ENCODE measurements at places on chromosomes 16 and 17. TPM values are rescaled to one million over a fixed set of nuclear protein-coding genes. Genes with fewer than 3 reads are reported as not detected.

GRCh38 chr17:41329279-41329948 lies 13.9 kb upstream of the KRTAP17-1 start:
- DNase-seq: peak; percentile 50

GRCh38 chr16:47774661-47775060 lies 313.5 kb downstream of the PHKB start:
- no peak for DNase-seq

Gene TBX2
- total RNA-seq: 10.5 TPM

DNA sequence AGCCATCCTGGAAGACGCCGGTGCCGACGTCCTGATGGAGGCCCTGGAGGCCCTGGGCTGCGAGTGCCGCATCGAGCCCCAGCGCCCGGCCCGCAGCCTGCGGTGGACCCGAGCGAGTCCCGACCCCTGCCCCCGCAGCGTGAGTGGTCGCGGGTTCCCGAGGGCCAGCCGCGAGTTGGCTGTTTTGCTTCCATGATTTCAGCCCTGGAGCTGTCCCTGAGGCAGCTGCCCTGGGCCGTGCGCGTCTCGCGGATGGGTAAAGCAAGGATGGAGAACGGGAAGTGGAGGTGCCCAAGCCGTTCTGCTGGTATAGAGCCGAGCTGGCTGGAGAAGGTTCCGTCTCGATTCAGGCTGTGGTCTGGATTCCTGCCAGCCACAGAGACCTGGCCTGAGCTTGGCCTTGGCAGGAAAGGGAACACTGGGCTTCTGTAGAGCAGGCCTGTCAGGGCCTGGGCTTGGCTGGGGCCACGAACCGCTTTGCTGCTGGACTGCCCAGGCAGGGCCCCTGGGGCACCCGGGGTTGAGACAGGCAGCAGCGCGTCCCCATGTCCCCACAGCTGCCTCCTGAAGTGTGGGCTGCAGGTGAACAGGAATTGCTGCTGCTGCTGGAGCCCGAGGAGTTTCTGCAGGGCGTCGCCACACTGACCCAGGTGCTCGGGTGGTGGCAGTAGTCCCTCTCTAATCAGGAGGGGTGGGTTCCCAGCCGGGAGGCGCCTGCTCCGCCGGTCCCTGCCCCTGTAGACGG lies 941 bp upstream of the MRPS34 start:
- DNase-seq: no peak

Gene TBC1D3C
- total RNA-seq: not detected

- DNase-seq: no peak
These were observed 211.7 kb downstream of the C16orf78 start for GRCh38 chr16:49585143-49585832.

Gene BPTF
- 125 TPM for total RNA-seq

Gene HSD3B7
- total RNA-seq: 15.9 TPM

GRCh38 chr16:69924777-69925191 lies 26.4 kb upstream of the CLEC18A start:
- peak; percentile 75 for DNase-seq

DNA sequence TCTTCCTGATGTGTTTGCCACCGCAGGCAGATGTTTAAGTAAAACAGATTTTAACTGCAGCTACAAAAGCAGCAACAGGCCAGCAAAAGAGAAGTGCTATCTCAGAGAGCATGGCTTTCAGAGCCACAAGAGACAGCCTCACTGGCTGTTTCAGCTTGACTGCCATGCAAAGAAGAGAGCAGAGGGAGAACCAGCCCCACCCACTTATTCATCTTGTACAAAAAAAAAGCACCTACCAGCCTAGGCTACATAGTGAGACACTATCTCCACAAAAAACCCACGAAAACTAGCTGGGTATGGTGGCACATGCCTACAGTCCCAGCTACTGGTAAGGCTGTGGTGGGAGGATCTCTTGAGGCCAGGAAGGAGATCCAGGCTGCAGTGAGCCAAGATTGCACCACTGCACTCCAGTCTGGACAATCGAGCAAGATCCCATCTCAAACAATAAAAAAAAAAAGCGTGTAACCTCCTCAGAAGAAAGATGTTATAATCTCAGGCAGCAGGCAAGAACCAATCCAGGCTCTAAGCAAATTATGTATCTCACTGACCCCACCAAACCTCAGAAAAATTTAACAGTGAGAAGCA lies 30.0 kb downstream of the STH start:
- no peak for DNase-seq

DNA sequence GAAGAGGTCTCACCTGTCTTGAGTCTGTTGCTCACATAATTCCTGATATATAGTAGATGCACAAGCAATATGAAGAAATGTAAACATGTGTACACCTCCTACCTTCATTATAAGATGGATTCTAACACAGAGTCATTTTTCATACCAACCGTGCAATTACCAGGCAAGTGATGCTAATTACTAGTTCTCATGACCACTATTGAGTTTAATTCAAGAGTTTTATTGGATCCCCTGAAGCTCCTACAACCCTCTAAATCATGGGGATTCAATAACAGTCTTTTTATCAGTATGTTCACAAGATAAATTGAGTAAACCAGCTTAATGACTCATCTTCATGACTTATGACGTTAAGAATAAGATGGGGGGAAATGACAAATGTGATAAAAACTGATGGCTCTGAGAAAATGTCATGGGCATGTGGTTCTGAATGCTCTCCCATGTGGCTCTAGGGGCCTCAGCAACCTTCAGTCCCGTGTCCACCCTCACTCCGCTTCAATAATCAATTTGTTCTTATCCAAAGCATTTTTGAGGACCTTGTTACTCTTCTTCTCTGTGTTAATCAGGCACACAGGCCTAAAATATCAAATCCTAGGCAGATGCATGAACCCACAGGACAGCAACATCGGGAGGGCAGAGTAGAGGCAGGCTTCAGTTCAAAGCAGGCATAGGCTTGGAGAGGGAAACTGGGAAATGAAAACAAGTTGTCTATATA lies 42.8 kb downstream of the PRAC1 start:
- DNase-seq: no peak

GRCh38 chr16:49839017-49839825 lies 16.7 kb downstream of the ZNF423 start:
- no peak for DNase-seq

DNA sequence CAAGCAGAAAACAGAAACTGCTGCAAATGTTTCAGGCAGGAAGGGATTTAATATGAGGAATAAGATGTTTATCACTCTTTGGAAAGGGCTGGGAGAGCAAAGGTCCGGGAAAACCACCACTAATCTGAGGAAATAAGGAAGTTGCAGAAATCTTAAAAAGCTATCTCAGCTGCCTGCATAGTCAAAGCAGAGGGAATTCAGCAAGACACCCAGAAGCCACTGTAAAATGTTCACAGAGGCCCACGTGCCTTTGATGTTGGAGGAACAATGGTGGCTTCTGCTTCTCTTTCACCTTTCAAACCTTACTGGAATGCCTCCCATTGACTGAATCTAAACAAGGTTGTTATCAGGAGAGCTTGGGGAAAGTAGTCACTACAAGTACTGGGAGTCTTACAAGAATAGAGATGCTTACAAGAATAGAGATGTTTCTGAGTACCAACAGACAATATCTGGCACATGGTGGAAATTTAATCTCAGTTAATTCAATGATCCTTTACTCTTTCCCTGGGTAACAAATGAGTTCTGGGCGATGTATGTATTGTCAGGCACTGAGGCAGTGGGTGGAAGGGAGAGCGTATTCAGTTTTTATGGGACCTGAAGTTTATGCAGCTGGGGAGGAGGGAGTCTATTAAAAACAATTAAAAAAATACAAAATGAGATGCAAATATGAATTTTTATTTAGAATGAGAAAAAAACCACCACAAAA lies 56.1 kb upstream of the MED13 start:
- no peak for DNase-seq

Gene ADAD2
- 0.31 TPM for total RNA-seq

Gene UNC13D
- 82.3 TPM for total RNA-seq

- DNase-seq: peak; percentile 14
These were observed 35.2 kb downstream of the TBX4 start for GRCh38 chr17:61487161-61487988.

Gene FSCN2
- total RNA-seq: 1.7 TPM

DNA sequence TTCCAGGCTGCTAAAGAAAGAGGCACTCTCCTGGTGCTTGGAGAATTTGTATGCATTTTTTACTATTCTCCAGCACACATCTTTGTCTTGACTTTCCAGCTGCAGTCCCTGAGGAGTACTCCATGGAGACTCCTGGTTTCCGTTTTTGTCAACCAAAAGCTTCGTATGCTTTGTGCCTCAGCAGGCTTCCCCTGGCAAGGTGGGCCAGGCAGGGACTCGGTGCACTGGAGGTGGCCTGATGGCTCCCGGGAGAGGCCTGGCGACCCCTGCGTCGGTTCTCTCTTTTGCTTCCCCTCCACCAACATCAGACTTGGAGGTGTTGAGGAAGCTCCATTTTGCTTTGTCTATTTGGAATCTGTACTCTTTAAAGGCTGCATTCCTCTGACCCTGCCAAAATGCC lies 23.7 kb downstream of the CDK5R1 start:
- DNase-seq: no peak

Gene BRICD5
- 1.9 TPM for total RNA-seq

GRCh38 chr17:65670667-65671371 lies 109.4 kb upstream of the AXIN2 start:
- DNase-seq: no peak

- DNase-seq: no peak
These were observed 3.1 kb downstream of the MT1E start for GRCh38 chr16:56628486-56629350.

- no peak for DNase-seq
These were observed 59.8 kb downstream of the TIMM22 start for GRCh38 chr17:1056761-1057160.

- no peak for DNase-seq
These were observed 2.2 kb downstream of the GJC1 start for GRCh38 chr17:44827863-44828262.

DNA sequence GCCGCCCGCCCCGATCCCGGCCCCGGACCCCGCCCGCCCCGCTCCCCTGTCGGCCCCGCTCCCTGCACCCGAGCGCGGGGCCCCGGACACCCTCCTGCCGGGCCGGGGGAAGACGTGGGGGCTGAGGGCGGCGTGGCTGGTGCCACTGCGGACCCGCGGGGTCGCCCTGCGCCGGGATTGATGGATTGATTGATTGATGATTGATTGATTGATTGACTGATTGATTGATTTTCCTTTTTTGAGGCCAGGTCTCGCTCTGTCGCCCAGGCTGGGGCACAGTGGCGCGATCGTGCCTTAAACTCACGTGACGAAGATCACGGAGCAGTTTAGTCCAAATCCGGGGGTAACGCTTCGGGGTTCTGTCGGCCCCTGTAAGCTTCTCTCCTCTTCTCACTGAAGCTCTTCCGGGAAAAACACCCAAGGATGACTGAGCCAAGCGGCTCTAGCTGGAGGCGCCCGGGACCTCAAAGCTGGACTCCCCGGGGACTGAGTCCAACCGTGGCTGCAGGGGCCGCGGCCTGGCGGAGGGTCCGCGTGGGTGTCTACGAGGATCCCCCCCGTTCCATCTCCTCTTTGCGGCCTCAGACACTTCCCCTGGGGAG lies 40.2 kb upstream of the BHLHA9 start:
- DNase-seq: no peak

Gene CTCF
- total RNA-seq: 40.0 TPM

Gene SRCIN1
- total RNA-seq: 1.0 TPM

- DNase-seq: peak; percentile 51
These were observed 197.2 kb downstream of the RBFOX3 start for GRCh38 chr17:79413611-79414010.

Gene CSH2
- total RNA-seq: not detected

GRCh38 chr17:2111691-2112090 lies 56.8 kb downstream of the HIC1 start:
- DNase-seq: peak; percentile 77

Gene CORO6
- total RNA-seq: 62.7 TPM

- DNase-seq: peak; percentile 99
These were observed at the start of the genes ARL16 and HGS for GRCh38 chr17:81683584-81684441. ARL16 (minus strand) TSS chr17:81683797; CDS start chr17:81683753, 44 bp downstream. HGS (plus strand) TSS chr17:81684011; CDS start chr17:81684067, 56 bp downstream.

DNA sequence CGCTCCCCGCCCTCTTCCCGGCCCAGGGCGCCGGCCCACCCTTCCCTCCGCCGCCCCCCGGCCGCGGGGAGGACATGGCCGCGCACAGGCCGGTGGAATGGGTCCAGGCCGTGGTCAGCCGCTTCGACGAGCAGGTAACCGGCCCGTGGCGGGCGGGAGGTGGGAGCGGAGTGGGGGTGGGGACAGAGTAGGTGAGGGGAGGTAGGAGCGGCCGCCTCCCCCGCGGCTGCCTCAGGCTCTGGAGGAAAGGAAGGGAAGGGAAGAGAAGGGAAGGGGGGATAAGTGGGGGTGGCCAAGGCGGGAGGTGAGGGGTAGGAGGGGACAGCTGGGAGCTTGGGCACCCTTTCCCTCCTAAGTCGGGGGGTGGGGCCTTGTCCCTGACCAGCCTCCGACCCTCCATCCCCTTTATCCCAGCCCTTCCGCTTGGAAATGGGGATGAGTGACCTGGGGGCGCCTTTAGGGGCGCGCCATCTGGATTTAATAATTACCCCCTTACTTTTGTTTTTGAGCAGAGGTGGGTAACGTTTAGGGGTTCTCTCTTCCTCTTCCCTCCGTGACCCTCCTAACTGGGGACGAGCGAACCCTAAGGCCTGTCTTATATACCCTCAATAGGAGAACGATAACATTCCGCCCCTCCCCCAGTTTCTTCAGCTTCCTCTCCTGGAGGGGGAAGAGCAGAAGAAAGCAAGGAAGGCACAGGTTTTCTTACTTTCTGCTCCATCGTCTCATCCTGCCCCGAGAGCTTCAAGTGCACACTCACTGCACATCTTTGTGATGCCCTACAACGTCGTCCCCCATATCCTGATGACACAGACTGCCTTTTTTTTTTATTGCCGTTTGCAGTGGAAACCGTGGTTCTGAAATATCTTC lies 694 bp downstream of the NF1 start:
- peak; percentile 81 for DNase-seq

GRCh38 chr16:64304396-64304795 lies 817.5 kb downstream of the CDH11 start:
- DNase-seq: peak; percentile 66

DNA sequence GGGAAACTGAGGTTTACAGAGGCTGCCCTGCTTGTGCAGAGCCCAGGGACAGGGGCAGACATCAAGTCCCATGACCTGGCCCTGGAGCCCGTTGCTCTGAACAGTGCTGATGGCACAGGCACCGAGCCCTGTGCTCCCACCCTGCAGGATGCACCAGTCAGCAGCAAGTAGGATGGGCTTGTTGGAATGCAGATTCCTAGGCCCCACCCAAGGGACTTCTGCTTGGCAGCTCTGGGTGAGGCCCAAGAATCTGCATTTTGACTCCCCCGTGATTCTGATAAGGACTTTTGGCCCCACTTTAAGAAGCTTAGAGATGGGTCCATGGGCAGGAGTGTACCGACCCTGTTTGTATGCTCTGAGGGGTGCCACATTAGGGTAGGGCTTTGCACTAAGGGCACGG lies 23.3 kb downstream of the LASP1 start:
- DNase-seq: no peak

GRCh38 chr17:58693208-58693607 lies 806 bp downstream of the RAD51C start:
- no peak for DNase-seq

Gene GGT6
- total RNA-seq: 10.5 TPM
